ENCODE measurements at places on chromosomes 11 and 22.
A peak's percentile ranks its signal among the peaks of the same experiment; 100 is the strongest.

- no peak for DNase-seq
Measured at GRCh38 chr11:33585586-33586209, 114.9 kb downstream of the C11orf91 start.

- DNase-seq = peak; percentile 64
Measured at GRCh38 chr11:46710821-46711269, 8.2 kb upstream of the F2 start.

DNA sequence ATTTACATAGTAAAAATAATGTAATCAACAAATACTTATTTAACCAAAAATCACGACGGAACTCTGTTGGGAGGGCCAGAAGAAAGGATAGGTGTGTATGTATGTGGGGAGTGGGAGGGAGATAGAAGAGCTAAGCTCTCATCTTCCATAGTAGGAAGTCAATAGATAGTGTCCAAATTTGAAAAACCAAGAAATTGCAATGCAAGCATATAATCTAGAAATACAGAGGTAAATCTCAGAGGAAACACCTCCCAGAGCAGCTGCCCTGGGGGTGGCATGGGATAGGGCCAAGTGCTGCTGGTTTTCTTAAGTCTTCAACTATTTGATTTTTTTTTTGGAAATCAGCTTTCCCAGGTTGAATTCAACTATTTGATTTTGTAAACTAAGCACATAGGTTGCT, 16.9 kb downstream of the C11orf86 start:
- no peak for DNase-seq

GRCh38 chr11:20501971-20502370, 97.4 kb upstream of the SLC6A5 start:
- DNase-seq = no peak

- DNase-seq = no peak
Measured at GRCh38 chr22:36838119-36839030, 21.5 kb upstream of the PVALB start.

- no peak for DNase-seq
Measured at GRCh38 chr11:35272391-35272902, 133.5 kb downstream of the CD44 start.

DNA sequence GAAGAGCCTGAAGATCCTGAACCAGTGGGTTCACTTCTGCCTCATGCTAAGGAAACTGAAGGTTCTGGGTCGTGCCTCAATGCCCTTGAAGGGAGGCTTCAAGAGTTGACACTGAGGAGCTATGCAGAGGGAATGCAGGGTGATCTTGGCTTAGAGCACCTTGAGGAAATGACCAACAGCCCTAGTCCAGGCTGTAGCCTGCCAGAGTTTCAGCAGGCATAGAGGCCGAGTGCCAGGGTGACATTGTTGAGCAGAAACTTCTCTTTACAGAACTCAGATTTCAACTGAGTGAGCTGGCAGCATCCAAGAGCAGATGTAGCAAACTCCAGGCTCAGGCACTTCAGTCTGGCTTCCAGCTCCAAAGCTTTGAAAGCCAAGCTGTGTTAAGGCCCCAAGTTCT, 23.1 kb upstream of the CAPRIN1 start:
- no peak for DNase-seq

DNA sequence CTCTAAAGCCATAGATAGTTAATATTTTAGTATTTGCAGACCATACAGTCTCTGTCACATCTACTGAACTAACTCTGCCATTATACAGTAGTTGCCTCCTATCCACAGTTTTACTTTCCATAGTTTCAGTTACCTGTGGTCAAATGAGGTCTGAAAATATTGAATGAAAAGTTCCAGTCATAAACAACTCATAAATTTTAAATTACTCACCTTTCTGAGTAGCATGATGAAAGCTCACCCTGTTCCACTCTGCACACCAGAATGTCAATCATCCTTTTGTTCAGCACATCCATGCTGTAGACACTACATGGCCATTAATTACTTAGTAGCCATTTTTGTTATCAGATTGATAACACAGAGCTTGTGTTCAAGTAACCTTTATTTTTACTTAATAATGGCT, 51.7 kb upstream of the ME3 start:
- no peak for DNase-seq

- no peak for DNase-seq
Measured at GRCh38 chr11:46719048-46719542, at the start of gene F2. F2 (plus strand) TSS chr11:46719213; CDS start chr11:46719236, 23 bp downstream.

- DNase-seq = no peak
Measured at GRCh38 chr11:34214961-34215805, 109.8 kb downstream of the NAT10 start.

DNA sequence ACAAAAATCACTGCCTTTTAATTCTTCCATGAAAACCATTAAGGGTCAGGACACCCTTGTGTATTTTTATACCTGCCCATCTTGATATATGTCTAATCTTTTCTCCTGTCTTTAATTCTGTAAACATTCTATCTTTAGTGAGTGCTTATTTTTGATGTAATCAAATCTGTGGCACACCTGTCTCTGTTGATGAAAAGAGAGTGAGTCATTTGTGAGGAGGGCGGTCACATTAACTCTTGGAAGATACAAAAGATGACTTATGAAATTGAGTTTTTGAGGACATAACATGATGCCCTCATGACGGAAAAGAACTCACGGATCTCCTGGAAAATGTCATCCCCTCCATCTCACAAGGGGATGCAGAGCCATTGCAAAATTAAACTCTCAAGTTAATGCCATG, 206.5 kb upstream of the PGR start:
- DNase-seq = no peak

DNA sequence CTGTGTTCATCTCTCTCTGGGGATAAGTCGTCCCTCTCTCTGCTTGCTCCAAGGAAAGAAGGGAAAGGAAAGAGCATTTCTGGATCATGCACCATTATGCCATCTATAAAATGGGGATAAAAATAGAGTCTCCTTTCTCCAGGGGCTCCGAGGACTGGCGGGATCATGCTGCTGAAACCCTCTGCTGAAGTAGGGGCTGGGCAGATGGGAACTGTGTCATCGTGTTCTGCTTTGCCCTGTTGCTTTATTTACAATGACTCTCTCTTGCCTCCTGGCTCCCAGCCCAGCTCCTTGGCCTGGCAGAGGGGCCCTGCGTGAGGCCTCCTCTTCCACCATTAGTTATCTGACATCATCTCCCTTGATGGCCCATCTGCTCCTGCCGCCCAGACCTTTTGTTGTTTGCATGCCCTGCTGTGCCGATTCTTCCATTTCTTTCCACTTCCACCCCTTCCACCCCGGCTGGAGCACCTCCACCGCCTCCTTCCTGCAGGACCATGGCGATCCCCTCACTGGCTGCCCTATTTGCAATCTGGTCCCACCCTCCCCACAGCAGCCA, 200.9 kb downstream of the MYO18B start:
- no peak for DNase-seq

DNA sequence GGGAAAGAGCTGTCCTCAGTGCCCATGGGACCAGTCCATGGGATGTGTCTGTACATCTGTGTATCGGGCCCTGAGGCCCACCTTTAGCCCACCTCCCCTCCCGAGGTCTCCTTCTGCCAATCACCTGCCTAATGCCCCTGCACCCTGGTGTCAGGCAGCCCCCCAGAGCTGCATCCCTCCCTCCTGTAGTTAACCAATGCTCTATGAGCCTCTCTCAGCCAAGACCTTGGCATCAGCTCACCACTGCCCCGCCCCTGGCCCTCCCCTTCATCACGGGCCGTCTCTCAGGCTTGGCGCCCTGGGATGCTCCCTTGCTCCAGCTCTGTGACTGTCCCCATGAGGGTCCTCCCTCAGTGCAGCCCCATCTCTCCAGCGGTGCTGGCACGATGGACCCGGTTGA, 18.5 kb downstream of the MGAT3 start:
- DNase-seq = no peak

- DNase-seq = no peak
Measured at GRCh38 chr11:83220260-83220659, 26.7 kb downstream of the ANKRD42 start.

DNA sequence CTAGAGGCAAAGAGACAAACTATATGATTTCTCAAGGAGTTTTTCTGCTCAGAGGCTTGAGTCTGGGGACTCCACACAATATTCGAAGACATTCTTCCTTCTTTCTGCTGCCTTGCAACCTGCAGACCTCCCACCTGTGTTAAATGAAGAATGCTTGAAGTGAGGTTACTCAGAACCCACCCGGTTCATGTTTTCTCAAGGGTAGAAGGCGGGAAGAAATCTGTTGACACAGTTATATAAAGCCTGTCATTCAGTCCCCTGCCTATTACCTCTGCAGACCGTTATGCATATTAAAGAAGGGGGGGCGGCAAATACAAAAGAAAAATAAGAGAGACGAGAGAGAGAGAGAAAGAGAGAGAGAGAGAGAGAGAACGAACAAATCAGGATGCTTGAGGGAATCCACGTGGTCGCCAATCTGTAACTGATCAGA, 2.2 kb upstream of the KMT2A start:
- no peak for DNase-seq

GRCh38 chr11:112795911-112796649, 165.1 kb upstream of the NCAM1 start:
- DNase-seq = no peak

GRCh38 chr11:101583251-101584128, at the start of gene TRPC6:
TRPC6 (minus strand) TSS chr11:101584007; CDS start chr11:101583503, 504 bp downstream.
- no peak for DNase-seq

DNA sequence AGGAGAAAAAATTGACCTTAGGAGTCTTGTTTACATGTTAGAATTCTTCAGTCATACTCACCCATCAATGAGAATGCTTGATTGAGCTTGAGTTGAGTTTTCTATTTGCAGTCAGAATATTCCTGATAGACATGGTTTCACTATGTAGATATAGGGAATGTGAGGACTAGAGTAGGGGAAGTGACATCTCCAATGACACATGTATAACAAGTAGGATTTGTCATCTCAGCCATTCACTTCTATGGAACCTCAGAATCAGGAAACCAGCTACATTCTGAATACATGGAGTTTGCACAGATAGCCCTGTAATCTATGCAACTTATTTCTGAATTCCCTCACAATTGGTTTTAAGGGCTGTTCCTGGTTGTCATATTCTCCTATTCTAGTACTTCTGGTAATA, 20.1 kb upstream of the OR9Q1 start:
- no peak for DNase-seq

DNA sequence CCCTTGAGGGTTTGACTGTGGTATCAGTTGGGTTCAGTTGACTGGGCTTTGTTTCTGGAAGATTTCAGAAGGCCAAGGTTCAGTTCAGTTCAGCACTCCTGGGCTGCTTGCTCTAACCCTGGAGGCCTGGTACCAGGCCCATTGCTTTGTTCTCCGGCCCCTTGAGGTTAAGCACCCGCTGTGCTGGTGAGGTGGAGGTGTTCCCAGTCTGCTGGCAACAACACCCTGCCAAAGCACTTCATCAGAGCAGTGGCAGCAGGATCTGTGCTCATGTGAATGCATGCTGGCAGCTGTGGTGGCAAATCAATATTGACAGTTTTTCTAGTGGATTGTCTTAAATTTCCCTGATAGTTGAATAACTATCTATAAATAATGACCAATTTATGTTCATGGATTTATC, 3.8 kb upstream of the SCGB1D1 start:
- DNase-seq = no peak

GRCh38 chr11:126115127-126115495, 52.4 kb upstream of the CDON start:
- no peak for DNase-seq

GRCh38 chr11:71436861-71437260, 11.3 kb downstream of the DHCR7 start:
- no peak for DNase-seq

GRCh38 chr11:17954395-17955252, 58.2 kb downstream of the SERGEF start:
- DNase-seq = no peak

DNA sequence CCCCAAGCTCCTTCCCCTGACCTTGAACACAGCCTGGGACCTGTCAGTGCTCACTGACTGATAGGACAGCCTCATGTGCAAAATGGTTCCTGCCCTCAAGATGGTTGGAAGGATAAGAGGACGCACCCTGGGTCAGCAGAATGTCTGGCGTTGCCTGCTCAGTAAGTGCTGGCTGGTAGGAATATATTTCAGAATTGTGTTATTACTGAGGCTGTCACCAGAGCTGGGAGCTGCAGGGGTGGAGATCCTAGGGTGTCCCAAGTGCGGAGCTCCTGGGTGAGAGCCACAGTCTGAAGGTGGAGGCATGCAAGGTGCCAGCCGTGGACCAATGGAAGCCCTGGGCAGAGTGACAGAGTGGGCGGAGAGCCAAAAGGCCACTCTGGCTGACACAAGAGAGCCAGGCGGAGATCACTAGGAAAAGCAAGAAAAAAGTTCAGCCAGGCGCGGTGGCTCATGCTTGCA, 1.0 kb upstream of the SEC14L4 start:
- DNase-seq = no peak

DNA sequence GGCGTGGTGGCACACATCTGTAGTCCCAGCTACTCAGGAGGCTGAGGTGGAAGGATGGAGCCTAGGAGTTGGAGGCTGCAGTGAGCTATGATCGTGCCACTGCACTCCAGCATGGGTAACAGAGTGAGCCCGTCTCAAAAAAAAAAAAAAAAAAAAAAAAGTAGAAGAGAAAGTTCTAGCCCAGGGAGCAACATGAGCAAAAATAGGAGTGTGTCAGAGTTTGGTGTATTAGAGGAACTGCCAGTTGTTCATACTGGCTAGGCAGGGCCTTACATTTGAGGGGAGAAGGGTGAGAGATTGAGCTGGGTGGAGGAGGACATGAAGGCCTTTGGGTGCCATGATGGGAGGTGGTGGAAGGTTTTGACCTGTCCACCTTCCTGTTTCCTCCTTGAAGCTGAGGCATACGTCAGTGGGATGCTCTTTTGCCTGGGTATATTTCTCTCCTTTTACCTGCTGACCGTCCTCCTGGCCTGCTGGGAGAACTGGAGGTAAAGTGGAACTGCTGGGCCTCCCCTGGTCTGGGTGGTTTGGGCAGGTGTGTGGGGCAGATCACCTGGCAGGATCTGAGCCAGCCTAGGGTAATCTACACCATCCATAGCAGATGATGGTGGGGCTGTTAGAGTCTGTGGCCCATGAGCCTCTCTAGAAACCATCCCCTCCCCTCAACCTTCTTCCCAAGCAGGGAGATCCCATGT, 7.3 kb downstream of the SIDT2 start:
- no peak for DNase-seq

DNA sequence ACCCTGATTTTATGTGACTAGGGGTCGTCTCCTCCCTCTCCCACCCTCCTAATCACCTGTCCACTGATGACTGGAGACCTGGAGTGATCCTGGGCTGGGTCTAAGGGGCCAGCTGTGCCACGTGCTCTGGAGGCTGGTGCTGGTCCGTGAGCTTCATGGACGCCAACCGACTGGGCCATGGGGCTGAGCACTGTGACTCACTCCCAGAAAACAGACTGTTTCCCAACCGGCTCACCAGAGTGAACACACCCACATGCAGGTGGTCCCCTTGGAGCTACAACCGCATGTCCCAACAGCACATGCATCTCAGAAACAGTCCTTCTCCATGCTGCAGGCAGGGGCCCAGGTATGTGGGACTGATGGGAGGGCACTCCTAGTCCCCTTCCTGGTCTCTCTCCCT, 14.0 kb upstream of the LMO1 start:
- DNase-seq = no peak

All from forelimb muscle (tissue), 1 donor.